ENCODE measurements at places on chromosomes 6 and 20.

DNA sequence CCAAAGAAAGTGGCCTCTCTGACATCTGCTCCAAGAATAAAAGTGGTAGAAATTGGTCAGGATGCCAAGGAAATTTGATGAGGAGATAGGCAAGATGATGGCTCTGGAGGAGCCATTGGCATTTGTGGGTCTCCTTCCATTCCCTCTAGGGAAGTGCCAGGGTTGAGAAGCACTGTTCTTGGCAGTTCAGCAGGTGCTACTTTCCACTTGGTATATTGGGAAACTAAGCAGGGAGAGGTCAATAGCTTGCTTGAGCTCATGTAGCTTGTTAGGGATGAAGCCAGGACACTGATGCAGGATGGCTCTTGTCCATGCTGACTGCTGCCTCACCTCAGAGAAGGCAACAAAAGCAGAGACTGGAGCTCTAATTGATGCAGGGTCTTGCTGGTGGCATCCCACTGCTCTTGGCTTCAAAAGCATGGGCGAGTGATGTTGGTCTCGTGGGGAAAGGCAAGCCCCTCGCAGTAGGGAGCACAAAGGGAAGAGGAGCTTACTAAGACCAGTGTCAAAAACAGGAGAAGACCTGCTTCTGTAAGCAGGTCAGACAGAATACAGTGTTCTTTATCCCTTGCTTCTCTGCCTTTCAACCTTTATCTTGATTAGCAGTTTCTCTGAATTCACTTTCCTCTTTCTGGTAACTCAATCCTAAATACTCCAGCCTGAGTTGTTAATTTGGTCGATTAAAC lies 73.1 kb upstream of the RIPOR2 start:
- no peak for DNase-seq

DNA sequence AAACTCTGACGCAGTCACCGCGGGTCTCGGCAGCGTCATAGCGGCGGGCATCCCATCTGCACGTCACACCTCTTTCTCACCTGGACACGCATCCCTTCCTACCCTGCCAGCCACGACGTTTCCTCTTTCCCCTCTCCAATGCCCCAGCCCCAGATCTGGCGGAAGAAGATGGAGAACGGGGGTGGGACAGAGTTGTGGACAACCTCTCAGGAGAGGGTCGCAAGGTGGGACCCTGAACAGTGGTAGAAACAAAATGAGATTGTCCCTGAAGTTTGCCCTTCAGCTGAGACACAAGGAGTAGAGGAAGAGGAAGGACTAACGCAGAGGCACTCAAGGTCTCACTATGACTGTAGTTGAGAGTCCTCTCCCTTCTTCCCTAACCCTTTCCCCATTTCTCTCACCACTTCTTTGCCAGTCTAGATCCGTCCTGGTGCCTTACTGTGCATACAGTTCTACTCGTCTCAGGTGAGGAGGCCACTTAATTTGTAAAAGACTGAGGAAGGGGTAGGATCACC lies 562 bp downstream of the TRIM39 start:
- DNase-seq: no peak

DNA sequence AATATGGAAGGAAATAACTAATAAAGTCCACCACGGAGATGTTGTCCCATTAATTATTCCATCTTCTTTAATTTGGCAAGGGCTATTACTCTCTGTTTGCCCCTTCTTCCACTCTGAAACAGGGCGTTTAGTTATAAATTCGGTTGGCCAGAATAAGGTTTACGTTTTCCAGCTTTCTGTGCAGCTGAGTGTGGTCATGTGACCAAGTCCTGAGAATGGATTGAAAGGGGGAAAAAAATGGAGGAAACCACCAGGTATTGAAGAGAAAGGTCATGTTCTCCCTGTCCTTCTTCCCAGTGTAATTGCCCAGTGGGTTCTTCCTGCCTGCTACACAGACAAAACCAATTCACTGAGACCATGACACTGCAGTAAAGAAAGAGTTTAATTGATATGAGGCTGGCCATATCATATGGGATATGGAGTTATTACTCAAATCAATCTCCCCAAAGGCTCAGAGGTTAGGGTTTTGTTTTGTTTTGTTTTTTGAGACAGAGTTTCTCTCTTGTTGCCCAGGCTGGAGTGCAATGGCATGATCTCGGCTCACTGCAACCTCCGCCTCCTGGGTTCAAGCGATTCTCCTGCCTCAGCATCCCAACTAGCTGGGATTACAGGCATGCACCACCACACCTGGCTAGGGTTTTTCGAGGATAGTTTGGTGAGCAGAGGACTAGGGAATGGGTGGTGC lies 14.3 kb upstream of the TBC1D22B start:
- no peak for DNase-seq

- no peak for DNase-seq
These were observed 10.0 kb upstream of the BNIP5 start for GRCh38 chr6:36346486-36347273.

- no peak for DNase-seq
These were observed 20.6 kb downstream of the SLC2A12 start for GRCh38 chr6:134031696-134032255.

- DNase-seq: peak; percentile 43
These were observed 112.0 kb upstream of the PDE10A start for GRCh38 chr6:165774903-165775601.
